Fibroblast of the aortic adventitia (primary cell): ENCODE measurements at places on chromosomes 7 and 10. TPM values are rescaled to one million over a fixed set of nuclear protein-coding genes. Genes with fewer than 3 reads are reported as not detected.

Gene GPR15LG
- total RNA-seq, result not detected in 2 replicates

DNA sequence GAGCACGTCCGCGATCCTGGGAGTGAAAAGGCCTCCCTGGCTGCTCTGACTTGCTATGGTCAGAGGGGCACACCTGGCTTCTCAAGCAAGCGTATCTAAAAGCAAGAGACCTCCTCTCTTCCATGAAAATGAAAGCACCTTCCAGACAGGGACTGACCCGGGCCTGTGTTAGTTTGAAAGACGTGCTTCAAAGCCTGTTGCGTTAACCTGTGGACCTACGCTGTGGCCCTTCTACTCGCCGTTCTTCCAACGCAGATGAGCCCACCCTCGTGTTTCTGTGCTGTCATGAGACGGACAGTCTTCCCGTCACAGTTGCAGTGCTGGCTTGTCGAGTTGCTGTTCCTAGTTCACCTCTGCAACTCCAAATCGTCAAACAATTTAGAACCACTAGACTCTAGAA, 15.5 kb upstream of the GDI2 start:
- no peak for DNase-seq

Gene CRCP
- total RNA-seq, result 36.1 and 46.8 TPM in 2 replicates

Gene FLNC
- total RNA-seq, result 43.7 and 193 TPM in 2 replicates

- DNase-seq, result peak; percentile 97
Observed at GRCh38 chr10:112958275-112958995, 8.4 kb downstream of the TCF7L2 start.

GRCh38 chr10:117546020-117546580, 3.6 kb downstream of the EMX2 start:
- DNase-seq, result no peak

Gene ANKRD61
- total RNA-seq, result not detected in 2 replicates

DNA sequence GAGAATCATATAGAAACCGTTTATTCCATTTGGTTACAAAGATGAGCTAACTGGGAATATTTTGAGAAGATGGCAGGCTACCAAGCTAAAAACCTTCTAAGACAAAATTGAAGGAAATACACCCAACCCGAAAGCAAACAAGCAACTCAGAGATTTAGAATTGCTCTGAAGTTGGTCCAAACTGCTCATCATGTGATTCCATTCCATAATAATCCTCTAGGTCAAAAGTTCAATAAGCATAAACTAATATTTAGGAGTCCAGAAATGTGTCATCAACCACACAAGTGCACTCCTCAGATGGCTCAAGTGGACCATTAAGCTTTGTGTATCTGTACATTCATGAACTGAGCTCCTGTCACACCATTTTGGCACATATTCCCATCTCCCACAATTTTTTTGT, 28.7 kb downstream of the DGKI start:
- DNase-seq, result peak; percentile 19

DNA sequence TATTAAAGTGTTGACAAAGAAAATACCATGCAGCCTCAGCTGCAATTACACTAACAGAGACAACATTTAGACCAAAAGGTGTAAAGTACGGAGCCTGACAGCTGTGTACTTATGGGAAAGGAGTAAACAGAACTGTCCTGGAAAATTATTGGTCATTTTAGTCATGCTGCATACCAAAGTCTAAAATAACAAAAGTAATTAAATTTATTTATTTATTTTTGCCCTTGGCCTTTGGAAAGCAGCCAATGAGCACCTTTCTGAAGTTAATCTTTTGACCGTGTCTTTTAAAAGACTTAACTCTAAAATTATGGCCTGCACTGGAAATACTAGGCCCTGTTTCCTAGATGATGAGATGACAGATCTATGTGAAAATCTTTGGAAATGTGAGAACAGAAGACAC, 597.6 kb downstream of the NXPH1 start:
- no peak for DNase-seq

DNA sequence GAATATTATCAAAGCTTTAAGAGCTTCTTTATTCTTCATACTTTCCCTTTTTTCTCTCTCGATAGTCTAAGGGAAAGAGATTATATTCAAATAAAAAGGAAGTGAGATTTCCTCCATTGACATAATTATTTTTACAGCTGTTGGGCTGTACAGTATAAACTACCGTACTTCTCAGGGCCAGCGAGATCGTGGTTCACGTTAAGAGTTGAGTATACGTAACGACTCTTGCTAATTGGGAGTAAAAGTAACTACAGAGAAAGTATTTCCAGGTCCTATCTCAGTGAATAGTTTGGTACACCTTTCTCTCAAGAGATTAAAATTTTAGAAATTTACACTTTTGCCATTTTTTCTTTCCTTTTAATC, 57.8 kb downstream of the INPP5F start:
- no peak for DNase-seq

Gene AGAP5
- 2.9 and 4.3 TPM in 2 replicates for total RNA-seq

DNA sequence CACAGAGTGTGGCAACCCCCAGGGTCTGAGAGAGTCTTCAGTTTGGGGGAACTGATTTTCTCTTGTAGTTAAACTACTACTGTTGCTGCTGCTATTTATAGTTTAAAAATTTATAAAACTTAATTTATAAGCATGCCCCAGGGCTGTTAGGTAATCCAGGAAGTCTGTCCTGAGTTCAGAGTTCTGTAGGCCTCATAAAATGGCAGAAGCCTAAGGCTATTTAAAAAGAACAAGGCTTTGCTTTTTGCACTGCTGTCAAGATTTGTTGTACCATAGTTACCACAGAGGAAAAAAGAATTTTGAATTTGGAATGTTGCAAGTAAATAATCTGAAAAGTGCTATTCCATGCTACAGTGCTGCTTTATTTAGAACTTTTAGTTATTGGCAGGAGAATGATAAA, 66.1 kb downstream of the AGK start:
- DNase-seq, result no peak

Gene SHH
- total RNA-seq, result 0.36 TPM in 1 of 2 replicates, not detected in the other

DNA sequence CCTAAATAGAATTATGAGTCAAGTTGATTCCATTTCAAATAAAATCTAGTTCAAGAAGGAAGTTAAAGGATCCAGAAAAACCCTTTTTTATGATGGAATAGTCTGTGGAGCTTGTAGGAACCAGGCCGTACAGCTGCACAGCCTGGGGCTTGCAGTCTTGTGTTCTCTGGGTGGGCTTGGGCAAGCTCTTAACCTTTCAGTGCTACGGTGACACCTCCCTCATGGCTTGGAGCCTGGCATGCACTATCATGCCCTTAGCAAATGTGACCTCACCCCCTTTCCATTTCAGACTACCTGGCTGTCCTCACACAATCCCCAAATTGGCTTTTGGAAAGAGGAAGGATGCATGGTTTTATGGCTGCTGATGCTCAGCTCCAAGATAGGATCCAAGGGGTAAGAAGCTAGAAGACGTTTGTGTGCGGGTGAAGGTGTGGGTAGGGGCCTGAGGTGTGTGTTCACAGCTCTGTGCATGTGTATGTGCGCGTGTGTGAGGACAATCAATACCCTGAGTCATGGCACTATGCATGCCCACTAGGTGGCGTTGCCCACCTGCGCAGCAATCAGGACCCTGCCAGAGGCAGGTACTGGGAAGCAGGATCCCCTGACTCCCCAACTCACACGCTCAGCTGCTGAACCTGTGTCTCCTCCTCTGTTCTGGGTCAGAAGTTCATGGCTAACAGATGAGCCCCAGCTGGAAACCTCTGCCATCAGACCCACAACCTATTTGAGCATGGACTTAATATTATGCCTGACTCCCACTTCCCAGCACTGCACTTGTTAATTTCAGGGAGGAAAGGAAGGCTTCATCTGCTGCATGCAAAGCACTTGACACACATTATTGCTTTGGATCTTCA, 113.4 kb downstream of the PTPN20 start:
- DNase-seq, result peak; percentile 55

DNA sequence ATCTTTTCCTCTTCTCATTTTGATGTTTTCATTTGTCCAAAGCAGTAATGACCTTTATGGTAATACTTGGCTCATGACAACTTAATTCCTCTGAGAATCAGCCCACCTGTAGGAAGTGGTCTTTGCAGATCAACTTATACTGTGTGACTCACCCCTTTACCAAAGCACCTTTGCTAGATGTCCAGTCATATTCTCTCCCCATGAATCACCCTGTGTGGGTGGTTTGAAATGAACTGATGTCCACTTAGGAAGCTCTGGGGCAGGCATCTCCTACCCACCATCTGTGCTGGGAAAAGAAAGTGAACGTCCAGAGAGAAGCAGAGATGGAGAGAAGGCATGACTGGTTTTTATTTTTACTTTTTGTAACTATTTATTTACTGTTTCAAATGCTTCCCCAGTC, 410.3 kb downstream of the KIF20B start:
- peak; percentile 13 for DNase-seq

DNA sequence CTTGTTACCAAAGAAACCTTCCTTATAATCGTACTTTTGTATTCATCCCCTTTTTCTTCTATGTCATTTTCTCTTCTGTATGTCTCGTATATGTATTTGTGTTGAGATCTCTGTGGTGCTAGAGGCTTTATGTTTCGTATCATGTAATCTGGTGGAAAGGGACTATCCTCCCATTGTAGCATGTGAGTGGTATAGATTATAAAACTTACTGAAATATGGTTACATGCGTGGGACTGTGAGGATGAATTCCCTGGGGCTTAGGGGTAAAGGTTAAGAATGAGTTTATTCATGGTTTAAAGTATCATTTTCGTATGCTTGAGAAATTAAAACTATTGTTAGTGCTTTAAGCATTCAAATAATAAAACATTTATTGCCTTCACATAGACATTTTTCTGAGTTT, 141.9 kb downstream of the ANKRD7 start:
- DNase-seq, result no peak

Gene LEP
- under 0.01 TPM in 1 of 2 replicates, not detected in the other for total RNA-seq

Gene HOXA1
- 0.72 TPM in 1 of 2 replicates, not detected in the other for total RNA-seq

Gene SMO
- total RNA-seq, result 4.2 and 24.1 TPM in 2 replicates

Gene PKD2L1
- total RNA-seq, result not detected in 2 replicates

GRCh38 chr10:129033790-129034272, 433.2 kb upstream of the MGMT start:
- no peak for DNase-seq

DNA sequence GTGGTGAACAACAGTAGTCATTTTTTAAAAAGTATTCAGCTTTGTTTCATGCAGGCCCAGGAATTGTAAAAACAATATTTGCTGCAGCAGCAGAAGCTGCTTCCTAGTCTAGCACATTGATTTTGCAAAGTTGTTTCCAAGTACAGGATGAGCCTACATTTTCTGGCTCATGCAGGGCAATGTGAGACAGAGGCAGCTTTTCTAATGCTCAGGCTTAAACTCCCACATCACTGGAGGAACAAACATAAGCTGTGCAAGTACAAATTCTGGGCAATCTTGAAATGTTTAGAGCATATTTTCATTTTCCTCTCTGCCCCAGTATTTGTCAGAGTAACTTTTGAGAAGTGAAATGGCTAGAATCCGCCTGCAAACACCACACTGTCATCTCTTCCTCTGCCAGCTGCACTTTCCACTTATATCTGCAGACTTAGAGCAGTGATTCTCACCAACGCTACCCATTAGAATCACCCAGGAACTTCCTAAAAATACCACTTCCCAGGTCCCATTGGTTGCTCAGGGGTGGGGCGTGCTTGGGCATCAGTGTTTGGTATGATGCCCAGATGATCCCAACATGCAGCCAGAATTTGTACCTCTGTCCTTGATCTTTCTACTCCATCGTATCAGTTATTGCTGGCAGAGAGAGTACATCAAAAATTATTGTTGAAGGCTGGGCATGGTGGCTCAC, 304.1 kb upstream of the LRGUK start:
- DNase-seq, result no peak

Gene CALML3
- not detected in 2 replicates for total RNA-seq

GRCh38 chr10:94500063-94500462, 45.5 kb upstream of the HELLS start:
- peak; percentile 24 for DNase-seq

DNA sequence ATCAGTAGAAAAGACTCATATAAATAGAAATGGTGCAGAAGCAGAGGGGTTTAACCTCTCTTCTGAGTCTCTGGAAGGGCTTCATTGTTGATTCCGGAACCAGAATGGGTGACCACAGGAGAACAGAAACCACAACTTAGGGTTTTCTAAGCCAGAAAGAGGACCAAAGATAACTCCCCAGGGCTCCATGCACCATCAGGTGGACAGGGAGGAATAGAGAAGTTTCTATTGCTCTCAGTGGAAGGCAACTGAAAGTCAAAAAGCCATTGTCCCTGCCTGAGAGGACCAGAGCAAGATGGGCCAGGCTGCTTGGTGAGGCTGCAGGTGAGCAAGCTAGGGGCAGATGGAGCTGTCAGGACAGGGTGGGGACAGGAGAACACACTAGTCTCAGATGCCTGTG, 14.6 kb upstream of the NPS start:
- no peak for DNase-seq

Gene TMEM270
- total RNA-seq, result not detected in 2 replicates

DNA sequence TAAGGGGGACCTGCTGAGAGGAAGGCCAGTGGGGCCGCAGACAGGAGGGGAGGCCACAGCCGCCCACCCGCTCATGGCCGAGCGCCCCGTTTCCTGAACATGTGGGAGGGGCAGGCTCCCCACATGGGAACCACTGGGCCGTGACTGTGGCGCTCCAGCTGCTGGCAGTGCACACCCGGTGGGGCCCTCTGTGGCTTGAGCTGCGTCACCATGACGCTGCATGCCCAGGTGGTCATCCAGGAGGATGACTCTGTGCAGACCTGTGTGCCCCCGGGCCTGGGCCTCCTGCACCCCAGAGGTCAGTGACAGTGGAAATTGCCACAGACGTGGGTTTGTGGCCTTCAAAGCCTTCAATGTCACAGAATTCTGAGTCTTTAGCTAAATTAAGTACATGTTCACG, 85.1 kb downstream of the MGMT start:
- no peak for DNase-seq

Gene CYP3A7
- total RNA-seq, result 0.74 TPM in 1 of 2 replicates, not detected in the other

GRCh38 chr10:125121003-125121402, 39.4 kb downstream of the CTBP2 start:
- no peak for DNase-seq

GRCh38 chr10:65675236-65675635, 1250.6 kb upstream of the LRRTM3 start:
- no peak for DNase-seq

DNA sequence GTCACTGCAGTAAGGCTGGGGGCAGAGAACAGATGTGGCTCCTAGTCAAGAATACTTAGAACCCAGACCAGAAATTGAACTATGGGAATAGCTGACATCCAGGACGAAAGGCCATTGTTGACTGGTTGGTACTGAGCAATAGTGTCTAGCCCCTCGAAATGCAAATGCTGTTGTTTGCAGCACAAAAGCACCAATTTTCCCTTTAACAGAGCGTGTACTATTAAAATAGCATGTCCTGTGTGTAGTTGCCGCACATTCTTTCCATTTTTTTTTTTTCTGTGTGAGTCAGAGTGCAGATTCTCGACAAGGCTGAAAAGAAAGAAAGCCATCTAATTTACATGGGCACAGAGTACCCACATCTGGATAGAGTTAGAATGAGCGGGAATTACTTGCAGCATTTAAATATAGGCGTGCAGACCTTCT, 302.4 kb downstream of the PTEN start:
- peak; percentile 63 for DNase-seq

Gene CNNM1
- total RNA-seq, result 0.09 and 0.41 TPM in 2 replicates

GRCh38 chr7:34162027-34162565, 256.8 kb downstream of the BMPER start:
- peak; percentile 80 for DNase-seq

Gene WNT8B
- not detected in 2 replicates for total RNA-seq

- DNase-seq, result no peak
Observed at GRCh38 chr7:159125104-159125954, 19.3 kb downstream of the VIPR2 start.

Gene GNGT1
- not detected in 2 replicates for total RNA-seq

- no peak for DNase-seq
Observed at GRCh38 chr10:10394933-10395658, 622.6 kb upstream of the CELF2 start.

Gene FEZF1
- total RNA-seq, result not detected in 2 replicates
